ENCODE measurements at places on chromosomes 1 and 21. TPM values are rescaled to one million over a fixed set of nuclear protein-coding genes. Genes with fewer than 3 reads are reported as not detected.

The DRAXIN gene
- 0.05 TPM for total RNA-seq

DNA sequence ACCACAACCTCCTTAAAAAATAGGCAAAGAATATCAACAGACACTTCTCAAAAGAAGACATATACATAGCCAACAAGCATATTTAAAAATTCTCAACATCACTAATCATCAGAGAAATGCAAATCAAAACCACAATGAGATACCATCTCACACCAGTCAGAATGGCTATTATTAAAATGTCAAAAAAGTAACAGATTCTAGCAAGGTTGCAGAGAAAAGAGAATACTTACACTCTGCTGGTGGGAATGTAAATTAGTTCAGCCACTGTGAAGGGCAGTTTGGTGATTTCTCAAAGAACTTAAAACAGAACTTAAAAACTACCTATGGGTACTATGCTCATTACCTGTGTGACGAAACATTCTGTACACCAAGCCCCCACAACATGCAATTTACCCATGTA lies 20.7 kb downstream of the CD1B start:
- DNase-seq = no peak

GRCh38 chr1:9350013-9350908 lies 57.6 kb downstream of the SPSB1 start:
- DNase-seq = peak; percentile 89

GRCh38 chr1:103941086-103941485 lies 191.4 kb downstream of the AMY1C start:
- no peak for DNase-seq

DNA sequence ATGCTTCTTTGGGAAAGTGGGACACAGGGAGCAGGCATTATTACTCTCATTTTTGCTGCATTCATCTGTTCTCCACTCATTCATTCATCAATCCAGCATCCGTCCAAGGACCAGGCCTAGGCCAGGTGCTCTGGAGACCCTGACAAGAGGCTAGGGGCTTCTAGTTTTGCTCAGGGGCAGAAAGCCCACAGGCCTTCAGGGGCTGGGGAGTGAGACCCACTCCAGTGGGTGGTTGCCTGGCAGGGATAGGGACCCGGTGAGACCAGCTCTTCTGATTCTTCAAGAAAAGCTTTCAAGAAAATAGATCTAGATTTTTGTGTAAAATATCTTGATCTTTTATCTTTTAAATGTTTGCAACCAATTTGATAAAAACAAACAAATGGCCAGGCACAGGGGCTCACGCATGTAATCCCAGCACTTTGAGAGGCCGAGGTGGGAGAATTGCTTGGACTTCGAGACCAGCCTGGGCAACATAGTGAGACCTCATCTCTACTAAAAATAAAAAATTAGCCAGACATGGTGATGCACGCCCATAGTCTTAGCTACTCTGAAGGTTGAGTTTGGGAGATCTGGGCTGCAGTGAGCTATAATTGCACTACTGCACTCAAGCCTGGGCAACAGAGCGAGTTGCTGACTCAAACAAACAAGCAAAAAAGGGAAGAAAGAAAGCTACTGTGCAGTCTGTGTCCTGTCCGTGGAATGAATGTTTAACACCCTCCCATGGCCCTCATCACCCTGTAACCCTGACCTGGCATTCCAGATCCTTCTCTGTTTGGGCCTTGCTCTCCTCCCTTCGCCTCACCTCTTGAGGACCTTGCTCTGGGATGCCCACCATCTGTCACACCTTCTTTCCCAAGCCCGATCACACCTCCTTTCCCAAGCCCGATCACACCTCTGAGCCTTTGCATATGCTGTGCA lies 17.3 kb upstream of the LRP8 start:
- DNase-seq = peak; percentile 55

The AJAP1 gene
- 0.32 TPM for total RNA-seq

The NCMAP gene
- total RNA-seq = not detected

- DNase-seq = no peak
Measured at GRCh38 chr21:45470087-45470515, 65.1 kb downstream of the COL18A1 start.

The CFHR2 gene
- not detected for total RNA-seq

The SCAMP3 gene
- total RNA-seq = 34.7 TPM

GRCh38 chr21:15022608-15023261 lies 42.1 kb downstream of the NRIP1 start:
- DNase-seq = no peak

The AMPD1 gene
- not detected for total RNA-seq

GRCh38 chr21:36849461-36850105 lies 116.9 kb downstream of the HLCS start:
- DNase-seq = no peak

GRCh38 chr1:224042557-224043118 lies 71.3 kb upstream of the FBXO28 start:
- no peak for DNase-seq

DNA sequence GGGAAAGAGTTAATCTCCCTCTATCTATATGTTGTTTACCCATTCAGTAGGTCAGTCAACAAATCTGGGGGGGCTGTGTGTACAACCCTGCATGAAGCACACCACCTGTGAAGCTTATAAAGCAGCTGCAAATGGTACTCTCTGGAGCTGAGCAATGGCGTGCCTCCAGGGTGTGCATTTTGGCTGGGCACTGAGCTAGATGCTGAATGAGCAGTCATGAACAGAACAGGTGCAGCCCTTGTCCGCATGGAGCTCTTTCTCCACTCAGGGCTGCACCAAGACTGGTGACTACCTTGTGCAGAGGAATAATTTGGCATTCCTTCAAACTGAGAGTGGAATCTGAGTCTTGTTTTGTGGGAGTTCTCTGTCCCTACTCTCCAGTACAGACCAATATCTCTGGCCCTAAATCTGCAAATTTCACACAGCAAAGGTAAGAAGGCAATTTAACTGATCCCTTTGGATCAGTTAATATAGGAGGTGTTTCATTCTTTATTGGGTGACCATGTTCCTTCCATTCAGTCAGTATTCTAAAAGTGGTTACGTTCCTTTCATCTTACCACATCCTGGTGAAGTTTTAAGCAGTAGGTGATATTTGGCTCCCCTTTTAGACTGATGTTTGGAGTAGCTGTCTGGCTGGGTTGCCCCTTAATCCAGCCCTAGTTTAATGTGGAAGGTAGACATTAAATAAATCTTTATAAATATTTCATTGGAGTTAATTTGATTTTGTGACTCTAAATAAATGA lies 76.0 kb downstream of the GPR88 start:
- DNase-seq = no peak

The F11R gene
- total RNA-seq = 16.0 TPM

DNA sequence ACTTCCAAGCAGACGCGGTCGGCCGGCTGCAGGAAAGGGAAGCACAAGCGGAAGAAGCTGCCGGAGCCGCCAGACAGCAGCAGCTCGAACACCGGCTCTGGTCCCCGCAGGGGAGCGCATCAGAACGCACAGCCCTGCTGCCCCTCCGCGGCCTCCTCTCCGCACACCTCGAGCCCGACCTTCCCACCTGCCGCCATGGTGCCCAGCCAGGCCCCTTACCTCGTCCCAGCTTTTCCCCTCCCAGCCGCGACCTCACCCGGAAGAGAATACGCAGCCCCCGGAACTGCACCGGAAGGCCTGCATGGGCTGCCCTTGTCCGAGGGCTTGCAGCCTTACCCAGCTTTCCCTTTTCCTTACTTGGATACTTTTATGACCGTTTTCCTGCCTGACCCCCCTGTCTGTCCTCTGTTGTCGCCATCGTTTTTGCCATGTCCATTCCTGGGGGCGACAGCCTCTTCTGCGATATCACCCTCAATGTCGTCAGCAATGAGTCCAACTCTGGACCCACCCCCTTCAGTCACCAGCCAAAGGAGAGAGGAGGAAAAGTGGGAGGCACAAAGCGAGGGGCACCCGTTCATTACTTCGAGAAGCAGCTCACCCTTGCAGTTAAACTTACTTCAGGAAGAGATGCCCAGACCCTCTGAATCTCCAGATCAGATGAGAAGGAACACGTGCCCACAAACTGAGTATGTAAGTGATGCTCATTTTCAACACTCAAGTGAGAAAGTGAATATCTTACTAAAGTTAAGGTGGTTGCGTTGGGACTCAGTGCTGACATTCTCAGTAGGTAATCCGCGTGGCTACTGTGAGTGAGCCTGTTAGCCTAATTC lies 25.5 kb downstream of the UTS2 start:
- DNase-seq = no peak

DNA sequence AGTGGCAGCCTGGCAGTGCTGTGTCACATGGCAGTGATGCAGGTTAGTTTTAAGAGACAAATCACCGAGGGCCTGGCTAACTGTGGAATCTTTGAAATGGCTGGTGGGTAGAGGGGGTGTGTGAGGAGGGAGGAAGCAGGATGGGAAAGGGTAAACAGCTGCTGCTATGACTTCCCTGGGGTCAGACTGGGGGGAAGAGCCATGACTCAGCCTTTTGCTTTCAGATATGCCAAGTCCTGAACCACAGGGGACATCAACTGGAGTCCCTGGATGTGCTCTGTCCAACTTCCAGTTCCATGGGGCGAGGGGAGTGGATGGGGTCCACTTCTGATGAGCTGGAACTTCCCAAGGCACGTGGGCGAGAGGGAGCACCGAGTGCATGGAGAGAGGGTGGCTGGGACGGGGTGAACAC lies 121.1 kb upstream of the ADAR start:
- peak; percentile 54 for DNase-seq

DNA sequence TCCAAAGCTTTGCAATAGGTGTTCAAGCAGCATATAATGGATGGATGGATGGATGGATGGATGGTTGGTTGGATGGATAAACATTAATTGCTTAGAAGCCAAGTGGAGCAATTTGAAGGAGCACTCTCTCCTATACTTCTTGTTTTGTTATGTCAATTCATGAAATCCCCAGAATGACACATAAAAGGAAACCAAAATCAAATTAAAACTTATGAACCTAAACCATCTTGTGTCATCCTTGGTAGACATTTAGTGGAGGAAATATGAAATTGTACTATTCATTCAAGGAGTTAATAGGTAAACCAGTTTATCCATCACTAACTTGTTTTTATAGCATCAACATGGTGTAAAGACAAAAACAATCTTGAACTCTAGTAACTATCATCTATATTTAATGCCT lies 122.5 kb downstream of the NR5A2 start:
- DNase-seq = no peak

The FCRLA gene
- total RNA-seq = not detected

- peak; percentile 42 for DNase-seq
Measured at GRCh38 chr1:15157524-15158399, 4.2 kb downstream of the TMEM51 start.

Measured in posterior vena cava (tissue), 2 donors.